ENCODE measurements at places on chromosomes 6 and 20. TPM values are rescaled to one million over a fixed set of nuclear protein-coding genes. Genes with fewer than 3 reads are reported as not detected.
A peak's percentile ranks its signal among the peaks of the same experiment; 100 is the strongest.

PAX1 gene
- total RNA-seq: not detected

DNA sequence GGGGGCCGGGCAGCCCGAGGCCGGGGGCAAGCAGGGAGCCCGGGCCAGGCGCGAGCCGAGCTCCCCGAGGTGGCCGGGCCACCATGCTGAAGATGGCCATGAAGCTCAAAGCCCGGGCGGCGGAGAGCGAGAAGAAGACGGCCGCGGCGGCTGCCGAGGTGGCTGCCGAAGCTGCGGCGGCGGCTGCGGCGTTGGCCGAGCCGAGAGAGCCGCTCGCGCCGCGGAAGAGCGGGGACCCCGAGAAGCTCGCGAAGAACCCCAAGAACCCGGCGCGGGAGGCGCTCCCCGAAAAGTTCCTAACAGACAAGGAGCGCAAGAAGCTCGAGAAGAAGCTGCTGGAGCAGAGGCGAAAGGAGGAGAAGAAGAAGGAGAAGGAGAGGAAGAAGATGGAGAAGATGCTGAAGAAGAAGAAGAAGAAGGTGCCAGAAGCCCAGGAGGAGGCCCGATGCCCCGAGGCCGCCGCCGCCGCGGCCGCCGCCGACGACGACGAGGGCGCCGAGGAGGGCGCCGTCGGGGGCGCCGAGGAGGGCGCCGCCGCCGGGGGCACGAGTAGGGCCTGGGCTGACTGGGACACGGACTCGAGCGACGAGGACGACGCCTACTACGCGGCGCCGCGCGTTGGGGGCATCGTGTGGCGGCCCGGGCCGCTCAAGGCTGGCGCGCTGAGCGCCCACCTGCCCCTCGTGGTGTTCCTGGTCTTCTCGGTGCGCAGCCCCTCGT, 37.4 kb downstream of the GNAS start:
- no peak overlapping the region for H3K4me3 ChIP-seq

TRIM31 gene
- not detected for total RNA-seq

DNA sequence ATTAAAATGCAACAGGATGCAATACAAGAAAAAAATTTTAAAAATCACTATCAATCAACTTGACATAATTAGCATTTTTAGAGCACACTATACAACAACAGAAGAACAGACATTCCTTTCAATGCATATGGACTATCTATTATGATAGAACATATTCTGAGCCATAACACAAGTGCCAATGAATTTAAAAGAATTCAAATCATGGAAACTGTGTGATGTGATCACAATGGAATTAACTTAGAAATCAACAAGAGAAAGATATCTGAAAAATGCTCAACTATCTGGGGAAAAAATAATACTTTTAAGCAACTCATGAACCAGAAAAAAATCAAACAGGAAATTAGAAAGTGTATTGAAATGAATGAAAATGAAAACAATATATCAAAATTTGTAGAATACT, 106.3 kb downstream of the ADTRP start:
- no peak for DNase-seq
- no peak overlapping the region for H3K4me3 ChIP-seq
- H3K27me3 ChIP-seq: peaks cover 8% of the 10 kb centered on the region

DNA sequence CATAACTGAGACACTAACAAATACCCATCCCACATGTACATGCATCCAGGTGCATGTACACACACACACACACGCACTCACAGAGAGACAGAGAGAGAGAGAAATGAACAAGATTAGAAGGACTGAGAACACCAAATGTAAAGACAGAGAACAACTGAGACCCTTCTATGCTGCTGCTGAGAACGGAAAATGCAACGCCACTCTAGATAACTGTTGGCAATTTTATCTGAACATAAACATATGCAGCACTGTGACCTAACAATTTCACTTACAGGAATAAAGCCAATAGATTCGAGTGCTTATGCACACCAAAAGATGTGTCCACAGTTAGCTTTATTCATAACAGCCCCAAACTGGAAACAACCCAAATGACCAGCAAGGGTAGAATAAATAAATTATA, 103.8 kb upstream of the LY86 start:
- H3K27me3 ChIP-seq: no peaks in the 10 kb centered on the region
- DNase-seq: no peak
- H3K36me3 ChIP-seq: no peaks in the 10 kb centered on the region
- no peak overlapping the region for H3K27ac ChIP-seq
- H3K4me3 ChIP-seq: no peak overlapping the region

DNA sequence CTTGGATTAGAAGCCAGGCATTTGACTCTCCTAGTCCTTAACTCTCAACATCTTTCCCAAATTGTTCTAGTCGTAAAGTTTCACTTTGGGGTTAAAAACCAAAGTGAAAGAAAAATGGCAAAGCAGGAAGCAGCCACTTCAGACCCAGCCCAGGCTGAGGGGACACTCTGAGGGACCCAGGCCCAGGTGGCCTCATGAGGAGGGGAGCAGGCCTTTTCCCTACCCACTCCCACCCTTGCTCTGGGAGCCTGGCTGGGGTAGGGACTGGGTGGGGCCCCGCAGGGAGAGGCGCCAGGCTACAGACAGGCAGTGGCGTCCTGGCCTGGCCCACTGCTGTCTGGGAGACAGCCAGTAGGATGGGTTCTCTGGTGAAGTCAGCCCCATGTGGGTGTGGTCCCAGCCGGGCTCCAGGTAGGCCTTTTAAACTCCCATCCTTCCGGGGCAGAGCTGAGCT, 68.7 kb upstream of the MYL9 start:
- H3K4me3 ChIP-seq: no peak overlapping the region
- H3K27ac ChIP-seq: peak overlapping the region; percentile 88
- DNase-seq: peak; percentile 76
- H3K27me3 ChIP-seq: no peaks in the 10 kb centered on the region

GRCh38 chr20:42046371-42047085, 428.4 kb upstream of the CHD6 start:
- H3K4me3 ChIP-seq: no peak overlapping the region
- no peaks in the 10 kb centered on the region for H3K27me3 ChIP-seq
- H3K4me1 ChIP-seq: no peaks in the 10 kb centered on the region

- H3K27me3 ChIP-seq: no peaks in the 10 kb centered on the region
- DNase-seq: peak; percentile 50
- H3K27ac ChIP-seq: no peak overlapping the region
- no peaks in the 10 kb centered on the region for H3K36me3 ChIP-seq
- no peak overlapping the region for H3K4me3 ChIP-seq
Measured at GRCh38 chr20:15930311-15931305, 642.6 kb downstream of the KIF16B start.

DNA sequence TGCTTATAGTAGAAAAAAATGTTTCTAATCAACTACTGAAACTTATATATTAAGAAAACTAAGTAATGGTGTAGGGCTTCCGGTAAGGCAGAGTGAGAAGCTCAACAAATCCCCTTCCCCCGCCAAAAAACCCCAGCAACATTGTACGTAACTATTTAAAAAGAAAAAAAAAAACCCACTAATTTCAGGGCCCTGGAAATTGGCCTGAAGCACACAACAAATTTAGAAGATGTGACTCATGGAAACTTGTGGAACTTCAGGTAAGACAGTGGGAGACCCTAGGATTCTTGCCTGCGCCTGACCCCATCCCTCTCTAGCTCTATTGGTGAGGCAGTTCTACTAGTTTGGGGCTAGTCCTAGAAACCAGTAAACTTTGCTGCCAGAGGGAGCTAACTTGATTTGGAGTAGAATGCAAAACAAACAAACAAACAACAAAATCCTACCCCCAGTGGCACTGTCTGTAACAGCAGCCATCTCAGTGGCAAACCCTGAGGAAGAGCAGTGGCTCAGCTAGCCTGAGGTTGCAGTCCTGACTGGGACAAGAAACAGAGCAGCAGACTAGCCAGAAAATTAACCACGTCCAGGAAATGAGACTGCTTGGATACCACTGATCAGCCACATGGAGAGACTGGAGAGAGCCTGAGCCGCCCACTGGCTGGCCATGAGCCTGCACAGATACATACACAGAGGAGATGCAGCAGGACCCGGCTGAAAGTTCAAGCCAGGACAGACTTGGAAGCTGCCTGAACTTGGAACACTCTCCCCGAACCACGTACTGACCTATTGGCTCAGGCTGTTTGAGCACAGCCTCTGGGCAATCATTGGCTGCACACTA, 135.1 kb downstream of the TBXT start:
- no peak overlapping the region for H3K4me3 ChIP-seq
- H3K27ac ChIP-seq: no peak overlapping the region
- no peaks in the 10 kb centered on the region for H3K4me1 ChIP-seq
- no peaks in the 10 kb centered on the region for H3K27me3 ChIP-seq
- no peaks in the 10 kb centered on the region for H3K36me3 ChIP-seq

CRISP3 gene
- total RNA-seq: not detected

MRPL2 gene
- total RNA-seq: 85.1 TPM

- H3K36me3 ChIP-seq: no peaks in the 10 kb centered on the region
- no peak for DNase-seq
- H3K4me1 ChIP-seq: no peaks in the 10 kb centered on the region
- no peaks in the 10 kb centered on the region for H3K27me3 ChIP-seq
Measured at GRCh38 chr6:21213492-21213891, 380.1 kb upstream of the SOX4 start.

CRISP2 gene
- not detected for total RNA-seq

- H3K27ac ChIP-seq: no peak overlapping the region
- peaks cover 10% of the 10 kb centered on the region for H3K4me1 ChIP-seq
- no peak overlapping the region for H3K4me3 ChIP-seq
- no peaks in the 10 kb centered on the region for H3K36me3 ChIP-seq
- peak; percentile 68 for DNase-seq
Measured at GRCh38 chr20:43669332-43669731, 2.4 kb downstream of the MYBL2 start.

DNA sequence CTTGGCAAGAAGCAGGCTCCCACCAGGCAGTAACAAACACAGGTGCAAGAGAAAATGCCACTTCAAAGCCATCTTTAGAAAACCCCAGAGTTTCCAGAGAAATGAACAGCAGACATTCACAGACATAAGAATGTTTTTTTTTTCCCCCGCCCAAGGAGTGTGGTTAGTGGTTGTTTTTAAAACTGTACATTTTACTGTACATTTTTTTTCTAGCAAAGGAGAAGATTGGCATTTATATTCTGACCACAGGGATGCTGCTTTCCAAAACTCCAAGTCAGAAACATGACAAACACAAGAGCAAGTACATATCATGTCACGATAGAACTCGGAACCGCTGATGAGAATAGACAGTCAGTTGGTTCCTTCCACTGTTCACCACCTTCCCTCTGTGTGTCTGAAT, 197.9 kb downstream of the LRFN2 start:
- H3K4me1 ChIP-seq: no peaks in the 10 kb centered on the region
- no peak overlapping the region for H3K4me3 ChIP-seq
- DNase-seq: no peak
- no peak overlapping the region for H3K27ac ChIP-seq

GRCh38 chr20:18533491-18533890, 25.8 kb downstream of the SEC23B start:
- H3K27ac ChIP-seq: no peak overlapping the region
- no peaks in the 10 kb centered on the region for H3K4me1 ChIP-seq
- no peak overlapping the region for H3K4me3 ChIP-seq
- no peaks in the 10 kb centered on the region for H3K27me3 ChIP-seq
- no peaks in the 10 kb centered on the region for H3K36me3 ChIP-seq
